ENCODE measurements at places on chromosomes 13 and 19.

- no peak for DNase-seq
These were observed 1251.0 kb upstream of the PCDH9 start for GRCh38 chr13:68481130-68481529.

DNA sequence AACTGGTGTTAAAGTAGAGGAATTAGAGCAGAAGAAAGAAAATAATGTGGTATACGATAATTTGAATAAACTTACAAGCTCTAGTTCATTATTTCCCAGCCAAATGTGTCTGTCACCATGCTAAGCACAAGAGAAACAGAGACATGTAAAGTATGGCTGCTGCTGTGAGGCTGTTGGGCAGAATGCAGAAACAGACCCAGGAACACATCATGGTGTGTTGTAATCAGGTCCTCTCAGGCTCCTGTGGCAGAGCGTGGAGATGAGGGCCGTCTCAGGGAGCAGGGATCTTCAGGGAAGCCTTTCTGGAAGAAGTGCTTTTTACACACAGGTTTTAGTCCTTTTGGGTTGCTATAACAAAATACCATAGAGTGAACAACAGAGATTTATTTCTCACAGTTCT lies 710.7 kb upstream of the SGCG start:
- no peak for DNase-seq

DNA sequence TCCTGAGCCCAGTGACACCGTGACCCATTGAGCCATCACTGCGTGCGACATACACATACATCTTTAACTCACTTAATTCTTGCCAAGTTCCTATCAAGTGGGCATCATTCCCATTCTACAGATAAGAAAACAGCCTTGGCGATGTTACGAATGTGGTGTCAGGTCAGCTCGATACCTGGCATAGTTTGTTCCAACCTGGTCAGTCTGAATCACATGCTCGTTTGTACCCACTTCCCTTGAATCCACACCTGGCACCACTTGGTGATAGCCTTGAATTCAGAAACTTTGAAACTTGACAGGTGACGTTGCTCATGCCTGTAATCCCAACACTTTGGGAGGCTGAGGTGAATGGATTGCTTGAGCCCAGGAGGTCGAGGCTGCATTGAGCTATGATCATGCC lies 59.1 kb downstream of the SLC7A9 start:
- no peak for DNase-seq

- DNase-seq: no peak
These were observed 59.0 kb downstream of the CCDC70 start for GRCh38 chr13:51920786-51921185.

- no peak for DNase-seq
These were observed 410 bp upstream of the PAK4 start for GRCh38 chr19:39125199-39125553.

DNA sequence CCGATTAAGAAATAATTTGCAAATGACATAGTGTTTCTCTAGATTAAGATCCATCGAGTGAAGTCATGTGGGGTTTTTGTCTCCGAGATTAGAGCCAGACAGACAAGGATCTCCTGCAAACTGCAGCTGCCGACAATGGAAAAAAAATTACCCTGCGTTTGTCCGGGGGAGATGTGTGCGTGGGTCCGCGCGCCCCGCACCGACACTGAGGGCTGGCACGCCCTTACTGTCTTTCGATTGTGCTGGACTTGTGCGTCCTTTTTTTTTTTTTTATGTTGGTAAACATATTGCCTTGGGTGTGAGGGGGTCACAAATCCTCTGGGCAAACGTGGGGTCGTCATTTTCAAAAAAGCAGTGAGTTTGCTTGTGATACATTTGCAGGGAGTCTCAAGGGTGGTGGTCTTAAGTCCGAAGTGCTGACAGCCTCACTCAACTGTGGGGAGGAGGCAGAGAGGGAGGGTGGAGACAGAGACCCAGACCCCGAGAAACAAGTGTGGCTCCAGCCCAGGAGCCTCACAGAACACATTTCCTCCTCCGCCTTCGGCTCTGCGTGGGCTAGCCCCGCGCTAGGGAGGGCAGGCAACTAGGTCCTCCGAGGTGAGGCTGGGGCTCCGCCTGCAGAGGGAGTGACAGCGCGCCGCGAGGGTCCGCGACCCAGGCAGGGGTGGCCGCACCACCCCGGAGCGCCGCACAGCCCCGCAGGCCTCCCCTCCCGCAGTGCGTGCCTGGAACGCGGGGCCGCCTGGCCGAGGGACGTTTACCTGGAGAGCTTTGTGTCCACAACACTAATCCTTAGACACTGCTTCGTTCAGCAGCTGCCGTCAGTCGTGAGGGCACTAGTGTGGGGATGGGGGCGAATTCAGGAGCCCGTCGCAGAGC lies 11.7 kb upstream of the SOX1 start:
- DNase-seq: no peak

GRCh38 chr13:105442949-105443699 lies 1092.3 kb downstream of the EFNB2 start:
- DNase-seq: peak; percentile 88

DNA sequence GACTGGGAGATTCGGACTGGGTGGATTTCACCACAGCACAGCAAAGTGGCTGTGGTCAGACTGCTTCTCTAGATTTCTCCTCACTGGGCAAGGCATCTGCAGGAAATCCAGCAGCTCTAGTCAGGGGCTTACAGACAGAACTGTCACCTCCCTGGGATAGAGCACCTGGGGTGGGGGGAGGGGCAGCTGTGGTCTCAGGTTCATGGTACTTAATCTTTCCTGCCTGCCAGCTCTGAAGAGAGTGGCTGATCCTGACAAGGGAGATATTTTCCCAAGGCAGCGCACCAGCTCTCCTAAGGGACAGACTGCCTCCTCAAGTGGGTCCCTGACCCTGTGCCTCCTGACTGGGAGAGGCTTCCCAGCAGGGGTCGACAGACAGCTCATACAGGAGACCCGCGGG lies 212.8 kb upstream of the KLF12 start:
- no peak for DNase-seq

GRCh38 chr13:27667946-27668345 lies 46.3 kb downstream of the POLR1D start:
- DNase-seq: no peak

- no peak for DNase-seq
These were observed 1543.0 kb downstream of the SLITRK5 start for GRCh38 chr13:89214185-89214584.

- peak; percentile 49 for DNase-seq
These were observed 24.0 kb downstream of the SLC8A2 start for GRCh38 chr19:47447470-47448359.

DNA sequence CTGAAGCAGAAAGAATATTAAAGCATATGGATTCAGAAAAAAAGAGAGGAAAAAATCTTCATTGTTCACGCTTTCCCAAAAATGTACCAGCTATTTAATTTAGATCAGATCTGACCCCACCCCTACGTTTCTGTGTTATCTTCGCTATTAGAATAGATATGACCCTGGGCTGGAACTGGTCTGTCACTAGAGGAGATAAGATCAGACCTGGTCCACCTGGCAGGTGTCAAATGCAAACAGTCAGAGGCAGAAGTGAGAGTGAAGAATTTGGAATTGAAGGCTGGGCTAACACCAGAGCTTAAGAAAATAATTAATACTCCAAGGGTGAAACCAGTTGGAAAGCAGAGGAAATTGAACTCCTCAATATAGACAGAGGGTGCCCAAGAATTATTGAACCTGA lies 30.0 kb upstream of the MBNL2 start:
- no peak for DNase-seq

GRCh38 chr19:492091-492531 lies 4.2 kb upstream of the MADCAM1 start:
- DNase-seq: no peak

DNA sequence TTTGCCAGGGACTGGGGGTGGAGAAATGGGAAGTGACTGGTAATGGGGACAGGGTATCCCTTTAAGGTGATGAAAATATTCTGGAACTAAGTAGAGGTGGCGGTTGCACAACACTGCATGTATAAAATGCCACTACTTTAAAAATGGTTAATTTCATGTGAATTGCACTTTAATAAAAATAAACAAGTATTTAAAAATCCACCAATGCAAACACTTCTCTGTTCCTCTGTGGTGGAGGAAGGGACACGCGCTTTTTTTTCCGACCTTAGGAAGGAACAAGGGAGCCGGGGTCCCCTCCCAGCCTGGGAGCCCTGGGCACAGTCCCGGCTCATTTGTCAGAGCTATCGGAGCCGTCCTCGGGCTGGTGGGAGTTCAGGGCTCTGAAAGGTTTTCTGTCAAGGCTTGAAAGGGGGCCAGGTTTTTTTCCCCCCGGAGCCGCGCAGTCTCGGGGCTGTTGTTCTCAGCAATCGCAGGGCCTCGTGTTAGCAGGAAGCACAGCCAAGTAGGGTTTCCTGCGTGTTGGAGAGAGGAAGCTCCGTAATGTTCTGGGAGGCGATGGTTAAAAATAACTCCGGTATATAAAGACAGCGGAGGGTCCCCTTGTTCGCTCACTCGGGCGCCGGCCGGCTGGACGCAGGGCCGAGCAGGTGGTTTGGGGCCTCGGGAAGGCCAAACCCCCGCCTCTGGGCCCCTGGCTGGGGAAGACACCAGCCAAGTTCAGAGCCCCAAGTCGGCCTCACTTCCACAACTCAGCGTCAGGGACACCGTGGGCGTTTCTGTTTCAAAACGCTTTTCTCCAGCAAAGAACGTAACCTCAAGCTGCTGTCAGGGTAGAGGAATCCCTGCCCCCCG lies 41.2 kb upstream of the KLF2 start:
- peak; percentile 43 for DNase-seq

- peak; percentile 50 for DNase-seq
These were observed 70.5 kb upstream of the ZNF420 start for GRCh38 chr19:37007587-37008220.

DNA sequence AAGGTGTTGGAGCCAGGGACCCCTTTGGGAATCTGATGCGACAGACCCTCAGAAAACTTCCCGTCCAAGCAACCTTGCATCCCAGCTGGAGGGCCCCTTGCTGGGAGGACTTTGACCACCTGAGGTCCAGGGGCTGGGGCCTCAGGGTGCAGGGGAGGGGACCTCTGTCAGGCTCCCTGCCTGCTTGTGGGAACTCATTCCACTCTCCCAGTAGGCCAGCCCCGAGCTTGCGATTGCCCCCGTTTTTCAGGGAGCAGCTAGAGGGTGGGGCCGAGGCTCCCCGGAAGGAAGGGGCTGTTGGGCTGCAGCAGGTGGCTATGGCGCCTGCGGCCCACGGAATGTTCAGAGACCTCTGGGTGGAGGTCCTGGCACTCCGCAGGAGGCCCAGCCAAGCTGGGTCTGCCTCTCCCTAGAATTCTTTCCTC lies 2.8 kb downstream of the GNA11 start:
- no peak for DNase-seq

GRCh38 chr19:39544226-39544903 lies 4.4 kb upstream of the EID2 start:
- DNase-seq: no peak

DNA sequence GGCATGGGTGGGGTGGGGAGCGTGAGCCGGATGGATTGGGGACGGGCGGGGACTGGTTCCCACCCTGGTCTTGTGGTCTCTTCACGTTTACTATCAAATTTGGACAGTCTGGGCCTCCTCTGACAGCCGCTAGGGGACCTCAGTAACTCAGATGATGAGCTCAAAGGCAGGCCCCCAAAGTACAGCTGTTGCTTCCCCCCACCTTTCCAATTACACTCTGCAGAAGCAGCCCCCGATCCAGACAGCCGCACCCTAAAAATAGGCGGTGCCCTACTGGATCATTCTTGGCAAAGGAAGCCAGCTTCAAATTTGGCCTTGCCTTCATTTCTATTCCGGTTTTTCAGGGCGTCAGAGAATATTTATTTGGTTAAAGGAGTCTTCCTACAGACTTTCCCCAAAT lies 1.9 kb upstream of the FOXO1 start:
- DNase-seq: no peak

DNA sequence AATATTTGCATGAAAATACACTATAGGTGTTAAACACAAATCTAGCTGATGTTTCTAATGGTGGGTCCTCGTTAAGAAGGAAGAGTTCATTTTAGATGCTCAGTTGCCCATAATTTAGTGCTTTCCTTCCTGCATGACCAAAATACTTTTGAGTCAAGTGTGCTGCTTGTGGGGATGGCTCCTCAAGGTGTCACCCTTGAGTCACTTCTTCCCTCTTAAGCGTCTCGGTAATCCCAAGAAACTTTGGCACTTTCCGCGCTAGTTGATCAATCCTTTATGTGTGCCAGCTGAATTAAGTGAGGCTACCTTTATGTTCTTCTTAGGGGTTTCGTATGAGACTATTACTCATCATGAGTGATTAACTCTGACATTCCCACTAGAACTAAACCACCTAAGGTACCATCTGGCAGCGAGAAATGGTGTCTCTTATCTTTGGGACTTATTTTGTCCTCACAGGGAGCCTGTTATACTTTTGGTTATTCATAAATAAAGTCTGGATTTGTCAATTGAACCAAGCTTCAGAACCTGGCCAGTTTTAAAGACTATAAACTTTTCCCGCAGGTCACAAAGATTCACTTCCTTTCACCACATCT lies 106.8 kb downstream of the NHLRC3 start:
- peak; percentile 81 for DNase-seq

- DNase-seq: no peak
These were observed 12.8 kb downstream of the TNFAIP8L1 start for GRCh38 chr19:4652075-4652474.

GRCh38 chr13:73204952-73205351 lies 146.1 kb downstream of the KLF5 start:
- no peak for DNase-seq

DNA sequence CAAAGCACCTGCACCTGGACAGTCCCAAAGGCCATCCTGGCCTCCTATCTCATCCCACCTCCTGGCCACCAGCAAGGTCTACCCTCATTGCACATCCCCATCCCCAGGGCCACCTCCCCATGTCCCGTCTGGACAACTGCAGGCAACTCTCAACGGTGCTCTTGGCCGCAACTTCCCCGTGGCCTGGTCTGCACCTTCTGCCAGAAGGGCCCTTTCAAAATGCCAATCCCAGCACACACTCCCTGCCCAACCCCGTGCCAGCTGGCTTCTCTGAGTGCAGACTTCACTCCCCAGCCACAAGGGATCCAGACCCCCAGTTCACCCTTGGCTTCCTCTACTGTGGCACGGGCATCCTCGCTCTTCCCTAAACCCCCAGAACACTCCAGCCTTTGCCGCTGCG lies 8.2 kb downstream of the PEPD start:
- no peak for DNase-seq

GRCh38 chr19:44602081-44602480 lies 11.3 kb upstream of the IGSF23 start:
- no peak for DNase-seq

DNA sequence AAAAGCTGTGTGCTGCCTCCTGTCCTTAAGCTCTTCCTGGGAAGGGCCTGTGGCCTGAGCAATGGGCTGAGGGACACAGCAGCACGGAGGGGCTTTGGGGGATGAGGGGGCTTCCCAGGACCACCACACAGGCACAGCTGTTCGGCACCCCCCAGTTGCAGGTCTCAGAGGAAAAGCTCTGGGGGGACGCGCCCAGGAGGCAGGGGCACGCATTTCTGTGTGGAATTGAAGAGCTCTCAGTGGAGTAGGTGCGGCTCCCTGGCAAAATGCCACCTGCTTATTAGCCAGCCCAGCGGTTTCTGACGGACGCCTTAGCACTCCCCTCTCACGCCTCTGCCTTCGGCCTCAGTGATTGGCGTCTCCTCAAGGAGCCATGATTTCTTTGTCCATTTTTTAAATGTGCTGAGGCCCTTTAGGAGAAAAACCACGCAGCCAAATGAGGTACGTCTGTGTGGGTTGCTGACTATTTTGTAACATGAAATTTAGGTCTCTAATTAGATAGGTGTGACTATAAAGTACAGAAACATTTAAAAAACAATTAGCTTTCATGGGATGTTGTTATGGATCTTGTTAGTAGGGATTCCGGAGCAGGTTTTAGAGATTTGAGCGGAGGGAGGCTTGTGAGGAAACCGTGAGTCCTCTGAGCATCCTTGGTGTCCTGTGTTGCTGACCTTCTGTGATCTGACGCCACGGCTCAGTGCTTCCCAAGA lies 4.0 kb downstream of the MCF2L start:
- no peak for DNase-seq

GRCh38 chr13:39189778-39190177 lies 151.5 kb downstream of the NHLRC3 start:
- DNase-seq: no peak

Data from AG08395 (cell line).